ENCODE measurements at places on chromosomes 5 and 9.

- DNase-seq: peak; percentile 30
These were observed 41.9 kb upstream of the CFAP157 start for GRCh38 chr9:127664678-127665507.

- no peak for DNase-seq
These were observed 304.5 kb upstream of the ZNF608 start for GRCh38 chr5:125050926-125051325.

DNA sequence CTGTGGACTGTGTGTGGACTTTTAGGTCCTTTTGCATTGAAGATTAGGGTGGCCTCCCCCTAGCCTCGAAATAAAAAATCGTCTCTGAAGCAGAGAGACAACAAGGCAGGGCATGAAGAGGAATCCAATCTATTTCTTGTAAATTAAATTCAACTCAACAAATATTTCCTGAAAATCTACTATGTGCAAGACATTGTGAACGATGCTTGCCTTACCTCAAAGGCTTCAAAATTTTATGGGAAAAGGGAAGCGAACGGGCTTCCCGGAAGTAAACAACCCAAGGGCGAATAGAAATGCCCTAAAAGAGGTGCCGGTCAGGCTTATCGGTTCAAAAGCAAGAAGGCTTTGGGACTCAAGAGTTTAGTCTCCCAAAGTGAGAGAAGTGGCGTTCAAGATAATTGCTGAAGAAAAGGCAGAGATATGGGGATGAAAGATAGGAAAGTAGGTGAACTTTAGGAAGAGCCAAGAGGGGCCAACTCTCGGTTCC lies 525 bp downstream of the KIF24 start:
- DNase-seq: no peak

DNA sequence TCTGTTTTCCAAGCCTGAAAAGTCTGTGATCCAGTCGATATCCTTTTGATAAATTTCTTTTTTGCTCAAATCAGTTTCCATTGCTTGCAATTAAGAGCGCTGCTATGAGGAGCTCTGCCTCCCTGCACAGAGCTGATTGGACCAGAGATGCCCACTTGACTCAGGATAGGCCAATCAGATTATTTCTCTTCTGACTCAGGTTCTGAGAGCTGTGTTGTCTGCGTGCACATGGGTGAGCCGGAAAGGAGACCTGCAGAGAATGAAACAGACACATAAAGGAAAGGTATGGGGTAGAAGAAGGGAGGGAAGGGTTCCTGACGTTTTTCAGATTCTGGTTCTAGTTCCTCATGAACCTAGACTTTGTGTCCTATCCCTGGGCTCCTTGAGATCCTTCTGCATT lies 15.8 kb upstream of the FABP6 start:
- DNase-seq: no peak

GRCh38 chr5:74206579-74207550 lies 433.7 kb downstream of the ENC1 start:
- peak; percentile 78 for DNase-seq

GRCh38 chr5:36755342-36755741 lies 121.2 kb upstream of the NIPBL start:
- no peak for DNase-seq

GRCh38 chr5:90395005-90395404 lies 14.6 kb downstream of the CETN3 start:
- no peak for DNase-seq

Data from fibroblast of skin of left biceps (primary cell).